ENCODE measurements at places on chromosomes 6 and 20.

DNA sequence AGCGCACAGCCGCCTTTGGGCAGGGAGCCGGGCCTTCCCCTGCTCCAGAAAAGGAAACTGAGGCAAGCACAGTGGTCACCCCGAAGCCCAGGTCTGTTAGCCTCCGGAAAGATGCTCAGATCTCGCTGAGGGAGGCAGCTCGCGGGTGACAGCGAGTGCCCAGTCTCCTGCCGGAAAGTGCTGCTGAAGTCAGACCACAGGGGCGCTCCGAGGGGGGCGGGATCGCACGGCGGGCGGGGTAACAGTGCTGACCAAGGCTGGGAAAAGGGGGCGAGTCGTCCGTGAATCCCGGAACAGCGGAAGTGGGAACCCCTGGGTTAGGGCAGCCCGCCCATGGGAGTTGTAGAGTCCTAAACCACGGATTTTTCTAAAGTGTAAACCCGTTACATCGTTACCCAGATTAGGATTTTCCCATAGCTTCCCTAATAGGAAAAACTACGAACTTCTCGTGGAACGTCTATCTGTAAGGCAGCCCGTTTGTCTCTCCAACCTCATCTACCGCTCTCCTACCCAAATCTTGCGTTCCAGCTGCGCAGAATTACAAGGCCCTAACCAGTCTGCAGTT is 504 bp downstream of the VPS16 start:
- DNase-seq: peak; percentile 26

DNA sequence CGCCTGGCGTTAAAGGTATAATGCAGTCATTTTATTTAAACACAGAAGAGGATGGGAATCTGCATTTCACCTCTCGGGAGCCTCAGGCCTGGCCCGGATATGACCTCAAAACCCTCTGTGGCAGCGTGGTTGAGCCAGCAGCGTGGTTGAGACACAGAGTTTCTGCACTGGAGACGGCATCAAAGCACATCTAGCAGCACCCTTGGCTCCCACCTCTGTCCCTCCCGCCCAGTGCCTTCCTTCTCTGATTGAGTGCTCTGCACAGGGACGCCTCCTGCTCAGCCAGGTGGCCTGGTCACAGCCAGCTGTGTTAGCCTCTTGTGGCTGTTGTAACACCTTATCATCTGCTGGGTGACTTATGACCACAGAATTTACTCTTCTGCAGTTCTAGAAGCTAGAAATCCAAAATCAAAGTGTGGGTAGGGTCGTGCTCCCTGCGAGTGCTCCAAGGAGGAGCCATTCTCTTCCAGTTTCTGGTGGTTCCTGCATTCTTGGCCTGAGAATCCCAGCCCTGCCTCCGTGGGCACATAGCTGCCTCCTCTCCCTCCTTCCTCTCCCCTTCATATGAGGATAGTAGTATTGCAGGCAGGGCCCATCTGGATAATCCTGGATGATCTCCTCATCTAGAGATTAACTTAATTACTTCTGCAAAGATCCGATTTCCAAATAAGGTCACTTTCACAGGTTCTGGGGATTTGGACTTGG is 156.7 kb downstream of the SYCP2 start:
- DNase-seq: no peak

DNA sequence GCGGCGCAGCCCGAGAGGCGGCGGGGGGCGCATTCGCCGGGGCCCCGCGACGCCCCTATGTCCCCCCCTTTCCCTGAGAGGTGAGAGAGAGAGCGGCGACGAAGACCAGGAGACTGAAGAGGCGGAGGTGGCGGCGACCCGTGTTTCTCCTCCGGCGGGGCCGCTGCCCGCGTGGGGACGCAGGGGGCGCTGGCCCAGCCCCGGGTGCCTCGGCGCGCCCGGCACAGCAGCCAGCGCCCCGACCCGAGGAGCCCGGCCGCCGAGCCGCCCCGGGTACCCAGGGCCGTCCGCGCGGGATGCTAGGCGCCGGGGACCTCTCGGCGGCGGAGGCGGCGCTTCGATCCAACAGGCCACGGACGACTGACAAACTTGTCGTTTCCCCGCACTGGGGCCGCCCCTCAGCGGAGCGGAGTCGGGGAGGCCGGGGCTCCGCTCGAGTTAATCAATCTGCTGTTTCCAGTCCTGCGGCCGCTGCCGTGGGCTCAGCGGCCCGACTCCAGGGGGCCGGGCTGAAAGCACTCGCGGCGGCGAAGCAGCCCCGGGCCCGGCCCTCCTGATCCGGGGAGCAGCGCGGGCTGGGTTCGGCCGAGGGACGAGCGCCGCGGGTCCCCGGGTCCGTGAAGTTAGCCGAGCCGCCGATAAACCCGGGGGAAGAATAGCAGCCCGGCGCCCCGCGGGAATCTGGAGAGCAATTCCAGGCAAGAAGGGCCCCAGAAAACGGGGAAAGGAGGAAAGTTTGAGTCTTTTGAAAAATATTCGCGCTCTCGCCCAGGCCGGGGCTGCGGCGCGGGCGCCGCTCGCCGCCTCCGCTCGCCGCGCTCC is 631 bp downstream of the MDGA1 start:
- DNase-seq: no peak

DNA sequence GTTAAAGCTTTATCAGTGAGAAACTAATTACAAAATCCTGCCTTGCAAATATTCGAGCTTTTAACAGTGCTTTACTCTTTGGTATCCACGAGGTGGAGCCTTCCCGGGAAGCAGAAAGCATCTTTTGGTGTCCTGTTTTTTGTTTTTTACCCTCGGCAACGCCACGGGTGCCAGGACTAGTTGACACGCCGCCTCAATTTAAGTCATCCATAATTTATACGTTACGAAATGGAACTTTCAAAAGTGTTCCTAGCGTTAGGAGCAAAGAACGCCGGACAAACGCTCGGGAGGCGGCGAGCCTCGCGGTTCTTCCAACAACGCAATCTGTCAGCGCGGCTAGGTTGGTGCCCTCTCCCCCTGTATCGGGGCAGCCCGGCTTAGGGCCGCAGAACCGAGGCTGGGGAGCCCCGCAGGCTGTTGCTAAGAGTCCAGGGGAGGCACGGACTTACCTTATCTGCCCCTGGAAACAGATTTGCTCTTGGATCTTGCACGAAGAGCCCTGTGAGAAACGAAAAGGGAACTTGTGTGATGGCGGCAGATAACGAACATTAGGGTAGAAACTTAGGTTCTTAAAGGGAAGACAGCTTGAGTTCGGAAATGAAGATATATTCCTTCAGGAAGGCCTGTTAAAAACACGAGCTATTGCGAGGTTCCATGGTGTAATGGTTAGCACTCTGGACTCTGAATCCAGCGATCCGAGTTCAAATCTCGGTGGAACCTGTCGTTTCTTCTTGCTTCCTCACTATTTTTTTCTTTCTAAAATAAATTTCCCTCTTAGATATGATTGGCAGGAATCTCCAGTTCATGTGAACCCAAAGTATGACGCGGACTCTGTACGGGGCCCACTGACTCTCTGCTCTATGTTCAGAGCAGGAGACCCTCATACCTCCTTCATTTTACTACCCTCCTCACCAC is 46.2 kb upstream of the ZNF184 start:
- DNase-seq: peak; percentile 75

DNA sequence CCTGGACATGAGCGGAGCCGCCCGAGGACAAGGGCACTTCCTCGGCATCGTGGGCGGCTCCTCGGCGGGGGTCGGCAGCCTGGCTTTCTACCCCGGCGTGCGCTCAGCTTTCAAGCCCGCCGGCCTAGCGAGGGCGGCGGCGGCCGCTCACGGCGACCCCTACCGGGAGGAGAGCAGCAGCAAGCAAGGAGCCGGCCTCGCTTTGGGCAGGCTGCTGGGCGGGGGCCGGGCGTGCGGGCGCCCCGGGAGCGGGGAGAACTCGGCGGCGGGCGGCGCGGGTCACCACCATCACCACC is 6.7 kb downstream of the PRDM13 start:
- no peak for DNase-seq

- no peak for DNase-seq
These were observed 3.9 kb upstream of the DSE start for GRCh38 chr6:116366740-116367275.

DNA sequence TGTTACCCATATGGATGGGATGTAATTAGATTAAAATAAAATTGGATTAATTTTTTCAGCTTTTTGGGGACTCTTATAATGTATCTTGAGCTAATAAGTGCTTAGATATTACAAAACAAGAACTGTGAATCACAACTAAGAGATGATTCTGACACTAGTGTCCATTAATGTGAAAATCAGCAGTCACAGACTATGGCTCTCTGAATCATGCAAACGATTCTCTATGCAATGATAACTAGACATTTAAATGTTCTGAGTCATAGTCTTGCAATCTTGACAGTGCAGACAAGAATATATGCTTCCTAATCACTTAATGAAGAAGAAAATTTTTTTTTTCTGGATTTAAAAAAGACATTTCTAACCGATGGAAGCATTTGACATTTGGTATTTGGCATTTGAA is 82.2 kb upstream of the OPRM1 start:
- no peak for DNase-seq

- no peak for DNase-seq
These were observed 74.4 kb downstream of the ELOVL4 start for GRCh38 chr6:79872986-79873385.

GRCh38 chr6:86595641-86596040 is 341.7 kb upstream of the HTR1E start:
- DNase-seq: no peak

GRCh38 chr6:107115695-107116327 is 496 bp upstream of the BEND3 start:
- DNase-seq: peak; percentile 56

DNA sequence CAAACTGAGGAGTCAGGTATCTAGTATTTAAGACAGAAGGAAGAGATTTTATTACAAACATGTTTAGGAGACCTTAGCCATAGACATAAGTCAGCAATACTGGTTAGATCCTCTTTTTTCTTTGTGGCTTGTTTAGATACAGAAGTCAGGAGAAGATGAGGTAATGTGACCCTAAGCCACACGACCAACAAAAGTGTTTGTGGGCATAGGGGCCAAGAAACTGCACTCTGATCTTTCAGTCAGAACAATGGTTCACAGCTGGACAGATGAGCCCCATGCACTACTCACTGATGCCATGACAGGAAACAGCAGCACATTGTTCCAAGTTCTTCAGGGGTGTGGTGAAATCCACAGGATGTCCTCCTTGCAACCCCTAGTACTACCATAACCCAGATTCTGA is 238.5 kb upstream of the RAB32 start:
- no peak for DNase-seq

DNA sequence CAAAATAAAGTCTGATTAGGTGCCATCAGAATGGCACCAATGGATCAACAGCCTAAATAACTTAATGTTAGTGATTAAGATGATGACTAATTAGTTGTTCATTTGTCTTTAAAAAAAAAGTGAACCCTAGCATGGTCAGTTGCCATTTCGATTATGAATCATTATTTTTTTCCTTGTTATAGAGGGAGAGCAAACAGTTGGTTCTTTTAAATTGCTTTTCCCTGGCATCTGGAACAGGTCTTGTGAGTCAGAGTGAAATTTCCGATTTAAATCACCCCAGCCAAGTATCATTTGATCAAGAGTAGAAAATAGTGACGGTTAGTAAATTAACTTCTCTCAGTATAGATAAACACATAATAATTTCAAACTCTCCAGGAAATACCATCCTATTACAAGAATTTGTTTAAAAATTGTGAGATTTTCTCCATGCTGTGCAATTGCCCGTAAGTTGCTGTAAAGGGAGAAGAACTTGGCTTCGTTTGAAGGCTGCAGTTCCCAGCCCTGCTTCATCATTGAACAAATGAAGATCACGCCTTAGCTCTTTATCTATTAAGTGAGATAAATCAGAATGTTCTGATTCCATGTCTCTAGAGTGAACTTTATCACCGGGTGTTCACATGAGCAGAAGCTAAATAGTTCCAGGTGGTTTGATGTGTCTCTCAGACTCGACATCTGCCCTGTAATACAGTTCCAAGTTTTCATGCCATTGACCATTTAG is 741.3 kb downstream of the DOK5 start:
- no peak for DNase-seq

DNA sequence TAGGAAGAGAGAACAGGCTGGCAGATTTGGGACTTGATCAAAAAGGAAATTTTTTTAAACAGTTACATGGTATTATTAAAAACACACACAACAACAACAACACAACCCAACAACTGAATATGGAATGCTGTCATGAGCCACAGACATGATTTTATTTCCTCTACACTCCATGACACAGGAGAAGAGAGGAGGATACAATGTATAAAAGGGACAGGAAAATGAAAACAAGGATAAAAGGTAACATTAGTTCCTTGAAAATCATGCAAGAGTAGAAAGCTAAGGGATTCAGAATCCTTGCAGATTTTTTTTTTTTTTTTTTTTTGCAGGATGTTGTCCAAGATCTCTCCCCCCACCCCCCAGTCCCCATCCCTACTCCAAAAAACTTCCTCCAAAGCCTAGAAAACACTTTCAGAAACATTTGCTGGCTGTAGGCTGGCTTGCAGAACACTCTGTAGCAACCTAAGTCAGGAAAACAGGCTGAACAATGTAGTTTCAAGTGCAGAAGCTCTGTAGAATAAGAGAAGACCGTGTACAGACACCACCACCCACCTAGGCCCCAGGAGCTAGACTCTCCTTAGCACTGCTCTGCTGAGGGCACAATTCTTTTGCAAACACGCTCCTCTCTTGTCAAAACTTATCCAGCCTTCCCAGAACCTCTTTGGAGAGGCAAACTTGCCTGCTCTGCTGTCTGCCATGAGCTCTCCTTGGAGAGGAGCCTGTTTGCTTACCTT is 845 bp downstream of the ZMYND8 start:
- DNase-seq: no peak

GRCh38 chr6:32983964-32984621 is 15.7 kb downstream of the BRD2 start:
- no peak for DNase-seq

- DNase-seq: no peak
These were observed 17.3 kb downstream of the STX7 start for GRCh38 chr6:132495604-132496079.

GRCh38 chr6:47631269-47631772 is 67.1 kb upstream of the ADGRF4 start:
- DNase-seq: peak; percentile 46

GRCh38 chr20:889932-890463 is 26.1 kb downstream of the ANGPT4 start:
- no peak for DNase-seq

- no peak for DNase-seq
These were observed 979.6 kb upstream of the MAP3K7 start for GRCh38 chr6:91566467-91566866.

DNA sequence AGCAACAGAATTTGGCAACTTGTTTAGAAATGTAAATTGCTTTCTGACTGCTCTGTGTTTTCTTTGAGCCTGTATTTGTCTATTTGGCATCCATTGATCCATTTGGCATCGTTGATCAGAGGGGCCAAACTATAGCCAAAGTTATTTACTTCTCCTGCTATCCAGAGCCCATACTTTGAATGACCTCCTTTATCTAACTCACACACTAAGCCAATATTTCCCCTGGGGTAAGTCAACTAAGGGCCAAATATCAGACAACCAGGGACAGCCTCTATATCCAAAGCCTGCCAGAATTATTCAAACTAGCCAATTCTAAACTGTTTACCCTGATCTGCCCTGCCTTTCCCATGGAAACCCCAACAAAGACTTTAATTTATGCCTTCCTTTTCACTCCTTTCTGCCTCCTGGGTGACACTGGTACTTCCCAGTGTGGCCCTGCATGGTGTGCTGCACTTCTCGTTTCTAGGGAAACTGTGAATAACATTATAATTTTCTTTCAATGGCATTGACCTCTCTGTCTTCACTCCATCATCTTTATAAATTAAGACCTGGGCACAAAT is 19.8 kb upstream of the ZNF184 start:
- no peak for DNase-seq

GRCh38 chr6:45376310-45377042 is 1.3 kb downstream of the SUPT3H start:
- no peak for DNase-seq

Measured in renal cortex interstitium (tissue), 15 donors.